NCI-H187 treated with DMSO at 0.1 percent for 48 hours (cell line): ENCODE measurements at places on chromosomes 5 and 9.

DNA sequence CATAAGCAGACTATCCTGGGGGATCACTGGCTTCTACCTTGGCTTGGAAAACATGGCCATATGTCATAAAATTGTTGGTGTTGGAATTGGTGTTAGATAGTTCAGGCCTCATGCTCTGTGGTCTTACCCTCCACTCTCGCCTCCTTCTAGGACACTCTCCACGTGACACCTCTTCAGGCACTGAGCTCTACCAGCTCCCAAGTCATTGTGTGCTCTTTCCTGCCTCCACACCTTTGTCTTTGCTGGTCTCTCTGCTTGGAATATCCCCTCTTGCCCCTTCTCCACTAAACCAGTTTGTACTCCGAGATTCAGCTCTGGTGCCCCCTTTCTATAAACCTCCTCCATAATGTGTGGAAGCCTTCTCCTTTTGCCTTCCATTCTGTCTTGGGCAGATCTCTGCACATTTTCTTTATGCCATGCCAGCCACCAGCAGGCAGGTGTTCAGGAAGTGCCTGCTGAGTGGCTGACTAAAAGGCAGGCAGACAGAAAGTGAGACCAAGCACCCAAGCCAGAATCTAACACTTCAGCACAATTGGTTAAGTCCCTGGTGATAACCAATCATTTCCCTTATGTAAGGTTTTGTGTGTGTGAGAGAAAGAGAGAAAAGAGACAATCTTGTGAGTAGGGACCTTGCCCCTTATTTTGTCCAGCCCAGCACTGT is 37.7 kb downstream of the SAR1B start:
- no peak for DNase-seq

GRCh38 chr9:107976767-107977166 is 487.2 kb upstream of the KLF4 start:
- no peak for DNase-seq

GRCh38 chr5:148887123-148887881 is 60.9 kb downstream of the ADRB2 start:
- DNase-seq: no peak

DNA sequence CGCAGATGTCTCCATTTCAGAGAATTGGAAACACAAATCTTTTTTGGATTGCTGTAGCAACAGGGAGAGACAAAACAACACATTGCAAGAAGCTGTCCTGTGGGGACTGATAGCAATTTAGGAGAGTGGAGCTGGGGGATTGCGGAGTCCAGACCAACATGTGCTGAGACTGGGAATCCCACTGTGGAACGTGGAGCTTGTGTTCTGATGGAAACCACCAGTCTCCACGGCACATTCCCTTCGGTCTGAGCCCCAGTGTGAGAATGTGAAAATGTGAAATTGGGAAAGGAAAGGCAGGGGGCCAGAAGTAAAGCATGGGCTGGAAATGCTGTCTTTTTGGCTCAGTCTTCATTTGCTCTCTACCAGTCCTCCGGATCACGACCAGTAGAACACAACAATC is 348.8 kb upstream of the TNC start:
- DNase-seq: no peak
